ENCODE measurements at places on chromosomes 16 and 17.
A peak's percentile ranks its signal among the peaks of the same experiment; 100 is the strongest.

DNA sequence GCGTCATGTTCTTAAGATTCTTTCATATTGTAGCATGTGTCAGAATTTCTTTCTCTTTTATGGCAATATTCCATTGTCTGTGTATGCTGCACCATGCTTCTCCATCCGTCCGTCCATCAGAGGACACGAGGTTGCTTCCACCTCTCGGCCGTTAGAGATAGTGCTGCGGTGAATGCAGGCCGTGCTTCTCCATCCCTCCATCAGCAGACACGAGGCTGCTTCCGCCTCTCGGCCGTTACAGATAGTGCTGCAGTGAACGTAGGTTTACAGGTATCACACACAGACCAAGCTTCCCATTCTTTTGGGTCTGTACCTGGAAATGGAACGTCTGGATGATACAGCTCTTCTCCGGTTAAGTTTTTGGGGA is 113.5 kb downstream of the CMIP start:
- no peaks in the 10 kb centered on the region for H3K36me3 ChIP-seq
- H3K27ac ChIP-seq: no peak overlapping the region
- no peaks in the 10 kb centered on the region for H3K4me1 ChIP-seq
- H3K27me3 ChIP-seq: no peaks in the 10 kb centered on the region
- no peak overlapping the region for H3K4me3 ChIP-seq

DNA sequence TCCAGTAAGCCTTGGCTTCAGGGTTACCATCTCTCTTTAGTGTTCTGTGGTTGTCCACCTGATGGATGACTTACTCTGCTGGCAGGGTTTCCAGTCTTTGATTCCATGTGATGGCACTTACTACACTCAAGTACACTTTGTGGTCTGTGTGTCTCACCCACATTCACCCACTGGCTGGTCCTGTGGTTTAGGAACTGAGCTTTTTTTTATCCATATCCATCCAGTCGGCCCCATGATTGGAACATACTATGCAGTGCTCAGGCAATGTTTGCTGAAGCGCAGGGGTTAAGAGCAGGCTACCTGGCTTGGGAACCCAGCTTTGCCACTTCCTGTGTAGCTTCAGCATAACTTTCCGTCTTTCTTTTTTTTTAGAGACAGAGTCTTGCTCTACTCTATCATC is 2.8 kb upstream of the FUS start:
- no peak for DNase-seq
- H3K27ac ChIP-seq: no peak overlapping the region
- no peaks in the 10 kb centered on the region for H3K4me1 ChIP-seq
- peaks cover 2% of the 10 kb centered on the region for H3K27me3 ChIP-seq
- H3K36me3 ChIP-seq: no peaks in the 10 kb centered on the region
- H3K4me3 ChIP-seq: no peak overlapping the region

DNA sequence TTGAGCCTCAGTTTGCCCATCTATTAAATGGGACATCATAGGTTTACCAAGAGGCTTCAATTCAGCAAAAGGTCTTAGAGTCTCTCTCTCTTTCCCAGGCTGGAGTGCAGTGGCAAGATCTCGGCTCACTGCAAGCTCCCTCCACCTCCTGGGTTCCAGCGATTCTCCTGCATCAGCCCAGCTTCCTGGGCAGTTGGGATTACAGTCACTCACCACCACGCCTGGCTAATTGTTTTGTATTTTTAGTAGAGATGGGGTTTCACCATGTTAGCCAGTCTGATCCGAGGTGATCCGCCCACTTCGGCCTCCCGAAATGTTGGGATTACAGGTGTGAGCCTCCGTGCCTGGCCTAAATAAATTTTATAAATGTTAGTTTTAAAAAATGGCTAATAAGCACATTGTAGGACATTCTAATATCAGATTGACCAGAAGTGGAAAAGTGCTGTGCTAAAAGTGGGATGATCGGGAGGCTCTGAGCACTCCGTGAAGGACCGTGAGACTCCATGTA is 1.0 kb upstream of the NLRP1 start:
- no peak for DNase-seq
- no peak overlapping the region for H3K27ac ChIP-seq
- no peaks in the 10 kb centered on the region for H3K27me3 ChIP-seq
- no peaks in the 10 kb centered on the region for H3K4me1 ChIP-seq

DNA sequence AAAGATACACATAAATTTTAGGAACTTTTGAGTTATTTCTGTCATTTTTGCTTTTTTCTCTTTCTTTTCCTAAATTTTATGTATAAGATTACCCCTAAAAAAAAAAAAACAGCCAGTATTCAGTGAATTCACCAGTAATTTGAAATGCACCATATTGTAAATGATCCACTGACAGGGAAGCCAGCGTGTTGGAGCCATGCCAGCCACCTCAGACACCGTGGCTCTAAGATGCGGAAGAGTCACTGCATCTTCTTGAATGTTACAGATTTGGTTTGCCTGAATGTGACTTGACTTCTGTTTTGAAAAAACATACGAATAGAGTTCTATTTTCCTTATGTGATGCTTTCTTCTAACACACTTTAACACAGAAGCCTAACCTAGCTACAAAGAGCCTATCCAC is 37.4 kb downstream of the CLUAP1 start:
- no peak for DNase-seq
- H3K27ac ChIP-seq: no peak overlapping the region
- no peaks in the 10 kb centered on the region for H3K27me3 ChIP-seq

- H3K27ac ChIP-seq: peak overlapping the region; percentile 99
- peaks cover 4% of the 10 kb centered on the region for H3K4me1 ChIP-seq
- peak; percentile 96 for DNase-seq
- H3K4me3 ChIP-seq: no peak overlapping the region
- H3K27me3 ChIP-seq: no peaks in the 10 kb centered on the region
These were observed 40.3 kb upstream of the MRPS23 start for GRCh38 chr17:57889892-57890856.

DNA sequence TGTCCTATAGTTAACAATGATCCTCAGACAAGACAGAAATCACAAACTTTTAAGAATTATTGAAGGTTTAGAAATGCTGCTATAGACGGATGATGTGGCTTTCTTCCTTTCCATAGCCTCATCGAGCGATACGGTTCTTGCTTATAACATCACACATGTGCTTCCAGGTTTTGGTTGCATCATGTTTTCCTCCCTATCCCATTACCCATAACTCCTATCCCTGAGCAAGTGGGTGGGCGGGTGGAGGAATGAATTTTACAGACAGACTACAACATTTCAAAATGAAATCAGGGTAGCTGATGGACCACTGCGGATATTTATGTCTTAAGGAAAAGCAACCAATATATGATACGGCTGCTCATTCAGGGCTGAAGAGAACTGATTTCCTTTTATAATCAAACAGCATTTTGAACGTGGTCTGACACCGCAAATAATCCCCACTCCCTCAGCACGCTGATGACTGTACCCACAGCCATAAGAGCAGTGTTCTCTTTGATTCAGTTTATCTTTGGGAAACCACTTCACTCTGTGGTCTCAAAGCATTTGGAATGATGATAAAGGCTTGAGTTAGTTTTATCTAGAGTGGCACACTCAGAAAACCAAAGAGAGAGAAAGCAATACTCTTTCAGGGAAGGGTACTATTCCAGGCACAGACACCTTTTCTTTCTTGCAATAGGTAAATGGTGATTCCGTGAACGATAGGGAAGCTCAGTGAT is 4.6 kb upstream of the AKTIP start:
- no peaks in the 10 kb centered on the region for H3K4me1 ChIP-seq
- H3K36me3 ChIP-seq: no peaks in the 10 kb centered on the region
- DNase-seq: no peak

DNA sequence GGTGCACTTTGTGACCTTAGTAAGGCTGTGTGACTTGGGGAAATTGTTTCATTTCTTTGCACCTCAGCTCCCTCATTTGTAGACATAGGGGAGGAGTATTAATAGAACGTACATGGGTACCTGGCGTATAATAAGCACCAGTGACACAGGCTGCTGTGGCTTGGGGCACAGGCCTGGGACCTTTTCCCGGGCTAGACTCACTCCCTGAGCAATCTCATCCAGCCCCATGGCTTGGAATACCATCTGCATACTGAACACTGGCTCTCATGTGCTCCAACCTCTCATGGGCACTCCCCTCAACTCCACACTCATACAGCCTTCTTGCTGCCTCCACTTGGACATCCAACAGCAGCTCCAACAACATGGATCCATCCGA is 41.0 kb upstream of the MRPS23 start:
- H3K4me3 ChIP-seq: no peak overlapping the region
- peak overlapping the region; percentile 32 for H3K27ac ChIP-seq
- no peaks in the 10 kb centered on the region for H3K36me3 ChIP-seq
- peaks cover 4% of the 10 kb centered on the region for H3K4me1 ChIP-seq

- no peak overlapping the region for H3K27ac ChIP-seq
- peak; percentile 85 for DNase-seq
- peak overlapping the region; percentile 69 for H3K4me3 ChIP-seq
- H3K36me3 ChIP-seq: no peaks in the 10 kb centered on the region
These were observed 748 bp upstream of the CMTM3 start for GRCh38 chr16:66603537-66604375.

- H3K4me1 ChIP-seq: no peaks in the 10 kb centered on the region
- no peak for DNase-seq
- no peak overlapping the region for H3K27ac ChIP-seq
- H3K27me3 ChIP-seq: no peaks in the 10 kb centered on the region
These were observed 88.4 kb upstream of the ATF7IP2 start for GRCh38 chr16:10297341-10298006.

DNA sequence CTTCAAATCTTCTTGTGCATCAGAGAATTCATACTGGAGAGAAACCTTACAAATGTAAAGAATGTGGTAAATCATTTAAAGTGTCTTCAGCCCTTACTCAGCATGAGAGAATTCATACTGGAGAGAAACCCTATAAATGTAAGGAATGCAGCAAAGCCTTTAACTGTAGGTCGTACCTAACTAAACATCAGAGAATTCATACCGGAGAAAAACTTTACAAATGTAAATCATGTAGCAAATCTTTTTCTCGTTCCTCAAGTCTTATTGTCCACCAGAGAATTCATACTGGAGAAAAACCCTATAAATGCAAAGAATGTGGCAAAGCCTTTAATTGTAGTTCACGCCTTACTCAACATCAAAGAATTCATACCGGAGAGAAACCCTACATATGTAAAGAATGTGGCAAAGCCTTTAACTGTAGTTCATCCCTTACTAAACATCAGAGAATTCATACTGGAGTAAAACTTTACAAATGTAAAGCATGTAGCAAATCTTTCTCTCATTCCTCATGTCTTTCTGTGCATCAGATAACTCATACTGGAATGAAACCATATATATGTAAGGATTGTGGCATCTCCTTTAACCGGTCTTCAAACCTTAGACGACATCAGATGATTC is 118.5 kb upstream of the ZNF267 start:
- no peaks in the 10 kb centered on the region for H3K36me3 ChIP-seq

GRCh38 chr17:15501793-15502192 is 34.4 kb upstream of the CDRT4 start:
- H3K36me3 ChIP-seq: peaks cover 2% of the 10 kb centered on the region
- no peaks in the 10 kb centered on the region for H3K4me1 ChIP-seq
- H3K4me3 ChIP-seq: no peak overlapping the region
- DNase-seq: no peak

- H3K27ac ChIP-seq: peak overlapping the region; percentile 30
- no peak for DNase-seq
- H3K4me1 ChIP-seq: peaks cover 2% of the 10 kb centered on the region
- H3K4me3 ChIP-seq: no peak overlapping the region
These were observed 8.7 kb downstream of the MXRA7 start for GRCh38 chr17:76702076-76702475.

GRCh38 chr17:31778523-31778922 is 80.5 kb downstream of the COPRS start:
- H3K4me1 ChIP-seq: no peaks in the 10 kb centered on the region
- no peak for DNase-seq
- no peak overlapping the region for H3K4me3 ChIP-seq
- no peaks in the 10 kb centered on the region for H3K36me3 ChIP-seq
- no peaks in the 10 kb centered on the region for H3K27me3 ChIP-seq

DNA sequence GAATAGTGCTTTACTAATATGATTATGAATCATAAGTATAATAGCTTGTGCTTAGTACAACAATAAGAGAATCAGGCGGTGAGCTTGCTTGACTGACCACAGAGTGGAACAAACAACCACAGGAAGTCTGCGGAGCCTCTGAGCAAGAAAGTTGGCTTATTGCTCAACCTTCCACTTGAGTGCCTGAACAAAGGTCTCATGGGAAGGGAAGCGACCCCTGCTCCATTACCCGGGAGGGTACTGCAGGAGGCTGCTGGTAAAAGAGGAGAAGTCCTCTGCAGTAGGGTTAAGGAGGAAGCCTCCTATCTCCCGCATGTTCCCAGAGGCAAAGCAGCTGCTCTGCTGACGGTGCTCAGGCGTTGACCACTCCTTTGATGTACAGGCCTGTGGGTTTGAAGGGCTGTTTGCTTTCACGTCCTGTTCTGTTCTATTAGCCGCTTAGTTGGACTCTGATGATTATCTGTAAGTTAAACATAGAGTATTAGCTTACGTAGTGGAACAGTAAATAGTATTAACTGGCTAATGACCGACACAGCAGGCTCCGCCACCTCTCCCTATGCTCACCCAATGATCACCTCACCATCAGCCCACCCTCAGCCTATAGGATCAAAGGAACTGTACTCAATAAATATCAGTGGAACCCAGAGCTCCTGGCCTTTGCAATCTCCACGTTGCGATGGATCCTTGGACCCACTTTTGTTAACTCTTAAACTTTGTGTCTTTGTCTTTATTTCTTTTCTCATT is 17.5 kb downstream of the ALOX15B start:
- H3K36me3 ChIP-seq: no peaks in the 10 kb centered on the region
- peak; percentile 75 for DNase-seq
- no peak overlapping the region for H3K27ac ChIP-seq
- H3K4me1 ChIP-seq: no peaks in the 10 kb centered on the region
- H3K4me3 ChIP-seq: no peak overlapping the region
- no peaks in the 10 kb centered on the region for H3K27me3 ChIP-seq

- no peak for DNase-seq
- H3K4me1 ChIP-seq: no peaks in the 10 kb centered on the region
- H3K27ac ChIP-seq: no peak overlapping the region
- H3K4me3 ChIP-seq: no peak overlapping the region
- peaks cover 10% of the 10 kb centered on the region for H3K36me3 ChIP-seq
These were observed 29.3 kb downstream of the MARF1 start for GRCh38 chr16:15613676-15614075.

DNA sequence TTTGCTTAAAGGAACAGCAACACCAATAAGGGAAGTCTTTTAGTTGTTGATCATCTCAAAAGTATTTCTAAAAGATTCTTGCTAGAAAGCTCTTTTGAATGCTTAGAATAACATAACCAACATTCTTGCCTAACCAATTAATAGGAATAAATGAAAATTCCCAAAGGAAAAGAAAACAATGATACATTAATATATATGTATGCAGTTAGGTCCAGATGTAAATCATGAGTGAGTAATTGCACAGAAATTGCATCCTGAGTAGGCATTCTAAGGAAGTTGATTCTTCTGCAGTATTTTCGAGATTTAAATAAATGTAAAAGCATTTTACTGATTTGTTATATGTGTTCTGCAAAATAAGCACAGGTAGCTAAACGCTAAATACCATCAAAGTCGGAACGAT is 22.1 kb downstream of the COX10 start:
- no peaks in the 10 kb centered on the region for H3K4me1 ChIP-seq
- H3K27me3 ChIP-seq: no peaks in the 10 kb centered on the region
- H3K4me3 ChIP-seq: no peak overlapping the region
- no peak for DNase-seq
- H3K36me3 ChIP-seq: no peaks in the 10 kb centered on the region
